Liver (tissue), 10 donors: ENCODE measurements at places on chromosomes 2 and 18.

DNA sequence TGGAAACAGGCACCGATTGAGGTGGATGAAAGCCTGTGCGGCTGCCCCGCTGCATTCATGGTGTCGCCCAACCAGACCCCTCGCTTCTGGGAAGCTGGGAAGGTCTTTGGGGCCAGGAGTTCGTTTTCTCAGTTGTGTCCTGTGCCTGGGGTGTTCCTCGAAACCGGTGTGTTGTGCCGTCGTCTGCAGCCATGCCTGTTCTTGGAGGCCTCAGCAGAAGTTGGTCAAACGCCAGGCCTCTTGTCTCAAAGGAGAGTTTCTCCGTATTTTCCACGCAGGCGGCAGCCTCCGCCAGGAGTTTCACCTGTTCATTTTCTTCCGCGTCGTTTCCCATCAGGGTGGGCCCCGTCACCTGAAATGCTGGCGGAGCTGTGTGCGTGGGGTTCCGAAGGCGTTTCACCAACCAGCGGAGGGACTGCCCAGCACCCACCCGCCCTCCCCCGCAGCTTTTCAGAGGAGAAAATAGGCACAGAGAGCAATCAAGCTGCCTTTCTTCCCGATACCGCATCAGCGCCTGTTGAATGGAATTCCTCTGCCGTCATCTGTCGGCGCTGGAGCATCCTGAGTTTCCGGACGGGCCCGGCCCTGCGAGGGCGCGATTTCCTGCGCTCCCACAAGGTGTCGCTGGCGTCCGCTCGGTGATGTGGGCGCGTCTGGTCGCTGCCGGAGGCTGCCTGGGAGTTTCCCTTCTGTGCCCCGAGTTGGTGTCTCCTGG lies 17.0 kb upstream of the NFATC1 start:
- H3K4me3 ChIP-seq = no peak overlapping the region
- H3K36me3 ChIP-seq = peaks cover 10% of the 10 kb centered on the region
- H3K4me1 ChIP-seq = no peaks in the 10 kb centered on the region

DNA sequence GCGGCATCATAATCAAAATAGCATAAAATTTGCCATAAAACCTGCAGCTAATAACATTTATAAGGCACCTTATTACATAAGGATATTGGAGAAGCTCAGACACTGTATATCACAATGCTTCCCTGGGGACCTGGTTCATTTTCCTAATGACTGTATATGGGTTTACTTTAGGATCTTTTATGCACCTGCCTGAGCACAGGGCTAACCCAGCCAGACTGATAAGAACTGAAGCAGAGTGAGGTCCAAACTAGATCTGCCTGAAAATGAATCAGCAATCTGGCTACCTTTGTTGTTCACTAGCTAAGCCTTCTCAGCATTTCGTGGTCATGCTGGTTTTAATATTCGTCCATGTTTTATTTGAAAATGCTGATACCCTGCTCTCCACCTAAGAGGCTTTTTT lies 1922.3 kb upstream of the CELF4 start:
- H3K36me3 ChIP-seq = no peaks in the 10 kb centered on the region
- H3K27me3 ChIP-seq = no peaks in the 10 kb centered on the region
- H3K4me3 ChIP-seq = no peak overlapping the region
- no peaks in the 10 kb centered on the region for H3K4me1 ChIP-seq

DNA sequence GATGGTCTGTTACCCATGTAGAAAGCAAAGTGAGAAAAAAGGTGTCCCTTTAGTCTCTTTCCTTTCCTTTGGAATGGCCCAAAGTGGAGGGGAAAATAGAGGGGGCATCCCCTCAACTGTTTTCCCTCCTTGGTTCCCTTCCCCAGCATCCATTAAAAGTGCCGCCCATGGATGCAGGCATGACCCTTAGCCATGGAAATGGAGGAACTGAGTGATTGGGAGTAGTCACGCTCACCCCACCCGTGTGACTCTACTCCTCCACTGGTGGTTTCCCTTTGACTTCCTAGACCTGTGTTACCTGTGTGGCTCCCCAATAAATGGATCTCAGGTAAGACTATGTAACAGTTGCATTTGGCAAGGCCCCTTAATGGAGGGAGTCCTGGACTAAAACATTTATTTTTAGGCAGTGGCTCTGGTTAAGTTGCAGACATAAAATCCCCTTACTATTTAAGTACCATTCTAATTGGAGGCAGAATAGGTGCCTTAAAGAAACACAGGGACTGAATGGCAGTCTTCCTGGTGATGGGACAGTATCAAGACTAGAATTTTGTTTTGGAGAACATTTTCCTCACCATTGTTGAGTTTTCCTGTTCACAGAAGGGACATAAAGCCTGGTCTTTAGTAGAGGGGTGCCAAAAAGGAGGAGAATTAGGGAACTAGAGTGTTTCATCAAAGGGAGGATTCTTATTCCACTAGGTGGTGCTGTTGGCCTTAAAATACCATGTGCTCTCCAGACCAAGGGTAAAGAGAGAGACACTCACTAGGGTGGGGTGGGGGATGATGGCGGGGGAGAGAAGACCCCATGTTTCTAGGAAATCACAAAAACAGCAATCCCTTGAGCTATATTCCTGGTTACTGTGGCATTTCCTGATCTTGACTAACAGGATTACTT lies 25.7 kb upstream of the PLA2R1 start:
- H3K27me3 ChIP-seq = no peaks in the 10 kb centered on the region
- DNase-seq = no peak
- H3K4me1 ChIP-seq = no peaks in the 10 kb centered on the region
- peak overlapping the region; percentile 32 for H3K4me3 ChIP-seq
- no peak overlapping the region for H3K27ac ChIP-seq
- H3K36me3 ChIP-seq = no peaks in the 10 kb centered on the region

- no peaks in the 10 kb centered on the region for H3K4me1 ChIP-seq
- H3K27ac ChIP-seq = no peak overlapping the region
- peaks cover 11% of the 10 kb centered on the region for H3K36me3 ChIP-seq
- H3K4me3 ChIP-seq = no peak overlapping the region
Observed at GRCh38 chr2:233556881-233557736, 9.5 kb downstream of the USP40 start.

GRCh38 chr18:59233017-59233410 lies 13.1 kb downstream of the GRP start:
- H3K27me3 ChIP-seq = no peaks in the 10 kb centered on the region
- H3K36me3 ChIP-seq = no peaks in the 10 kb centered on the region
- no peaks in the 10 kb centered on the region for H3K4me1 ChIP-seq
- DNase-seq = no peak
